ENCODE measurements at places on chromosomes 7 and 10. TPM values are rescaled to one million over a fixed set of nuclear protein-coding genes. Genes with fewer than 3 reads are reported as not detected.

GRCh38 chr7:106282390-106282789 lies 2.4 kb downstream of the NAMPT start:
- 0 out of 2 replicates have a peak overlapping the region, but pooled peaks have one; percentile 14 for H3K4me3 ChIP-seq
- no peaks in the 10 kb centered on the region for H3K27me3 ChIP-seq
- no peaks in the 10 kb centered on the region for H3K4me1 ChIP-seq
- peaks cover 3% of the 10 kb centered on the region for H3K36me3 ChIP-seq
- no peak overlapping the region for H3K27ac ChIP-seq

DNA sequence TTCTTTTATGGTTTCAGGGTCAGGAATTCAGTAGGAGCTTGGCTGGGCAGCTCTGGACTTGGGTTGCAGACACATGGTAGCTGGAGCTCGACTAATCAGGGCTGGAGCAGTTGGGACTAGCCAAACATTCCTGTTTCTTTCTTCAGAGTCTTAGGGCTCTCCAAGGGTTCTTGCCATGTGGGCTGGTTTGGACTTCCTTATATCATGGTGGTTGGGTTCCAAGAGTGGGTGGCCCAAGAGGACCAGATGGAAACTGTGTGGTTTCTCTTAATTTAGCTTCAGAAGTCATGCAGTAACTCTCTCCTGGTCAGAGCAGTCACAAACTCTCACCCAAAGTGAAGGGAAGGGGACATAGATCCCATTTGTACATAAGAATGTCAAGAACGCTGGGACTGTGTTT lies 270.1 kb upstream of the FZD1 start:
- no peaks in the 10 kb centered on the region for H3K4me1 ChIP-seq
- H3K36me3 ChIP-seq, result no peaks in the 10 kb centered on the region
- no peaks in the 10 kb centered on the region for H3K27me3 ChIP-seq
- H3K27ac ChIP-seq, result no peak overlapping the region

- no peak overlapping the region for H3K4me3 ChIP-seq
- H3K27me3 ChIP-seq, result no peaks in the 10 kb centered on the region
- H3K27ac ChIP-seq, result no peak overlapping the region
Measured at GRCh38 chr7:148803094-148803493, 81.0 kb downstream of the EZH2 start.

- no peak overlapping the region for H3K4me3 ChIP-seq
- no peak overlapping the region for H3K27ac ChIP-seq
- no peaks in the 10 kb centered on the region for H3K27me3 ChIP-seq
- peaks cover 11% of the 10 kb centered on the region for H3K4me1 ChIP-seq
- DNase-seq, result no peak
Measured at GRCh38 chr7:12092499-12093130, 118.5 kb upstream of the TMEM106B start.

- no peaks in the 10 kb centered on the region for H3K4me1 ChIP-seq
- no peak overlapping the region for H3K4me3 ChIP-seq
- no peaks in the 10 kb centered on the region for H3K36me3 ChIP-seq
- H3K27me3 ChIP-seq, result no peaks in the 10 kb centered on the region
- no peak overlapping the region for H3K27ac ChIP-seq
Measured at GRCh38 chr10:119759832-119760231, 34.0 kb downstream of the INPP5F start.

DNA sequence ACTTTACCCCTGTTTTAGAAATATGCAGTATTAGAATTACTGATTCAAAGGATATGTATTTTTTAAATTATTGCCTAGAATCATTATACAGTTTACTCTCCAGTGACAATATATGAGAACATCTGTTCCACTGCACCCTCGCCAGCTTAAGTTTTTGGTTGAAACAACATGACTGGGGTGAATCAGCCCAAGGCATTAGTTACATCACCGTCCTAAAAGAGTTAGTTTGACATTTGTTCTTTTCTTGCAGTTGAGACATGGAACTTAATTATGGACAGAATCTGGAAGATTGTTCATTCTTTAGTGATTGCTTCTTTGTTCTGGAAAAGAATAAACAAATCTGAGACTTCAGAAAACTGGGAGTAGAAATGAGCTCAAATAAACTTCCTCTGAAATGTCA lies 167.3 kb upstream of the DKK1 start:
- H3K4me3 ChIP-seq, result no peak overlapping the region
- H3K36me3 ChIP-seq, result no peaks in the 10 kb centered on the region
- H3K27me3 ChIP-seq, result no peaks in the 10 kb centered on the region
- H3K4me1 ChIP-seq, result no peaks in the 10 kb centered on the region
- no peak overlapping the region for H3K27ac ChIP-seq

- H3K36me3 ChIP-seq, result no peaks in the 10 kb centered on the region
- H3K27me3 ChIP-seq, result no peaks in the 10 kb centered on the region
- no peaks in the 10 kb centered on the region for H3K4me1 ChIP-seq
- H3K4me3 ChIP-seq, result no peak overlapping the region
- no peak for DNase-seq
Measured at GRCh38 chr10:84944187-84944586, 615.8 kb downstream of the CCSER2 start.

GRCh38 chr10:49272251-49273081 lies 26.5 kb upstream of the C10orf71 start:
- no peaks in the 10 kb centered on the region for H3K27me3 ChIP-seq
- peaks cover under 1% of the 10 kb centered on the region for H3K36me3 ChIP-seq
- H3K27ac ChIP-seq, result no peak overlapping the region
- no peaks in the 10 kb centered on the region for H3K4me1 ChIP-seq
- H3K4me3 ChIP-seq, result no peak overlapping the region

Gene TMEM270
- total RNA-seq, result not detected

Gene CLEC2L
- 0.55 TPM for total RNA-seq

Gene SPDYE16
- not detected for total RNA-seq

Gene KIF11
- total RNA-seq, result 54.4 TPM

All from H9 (cell line).